ENCODE measurements at places on chromosomes 7 and 10.

DNA sequence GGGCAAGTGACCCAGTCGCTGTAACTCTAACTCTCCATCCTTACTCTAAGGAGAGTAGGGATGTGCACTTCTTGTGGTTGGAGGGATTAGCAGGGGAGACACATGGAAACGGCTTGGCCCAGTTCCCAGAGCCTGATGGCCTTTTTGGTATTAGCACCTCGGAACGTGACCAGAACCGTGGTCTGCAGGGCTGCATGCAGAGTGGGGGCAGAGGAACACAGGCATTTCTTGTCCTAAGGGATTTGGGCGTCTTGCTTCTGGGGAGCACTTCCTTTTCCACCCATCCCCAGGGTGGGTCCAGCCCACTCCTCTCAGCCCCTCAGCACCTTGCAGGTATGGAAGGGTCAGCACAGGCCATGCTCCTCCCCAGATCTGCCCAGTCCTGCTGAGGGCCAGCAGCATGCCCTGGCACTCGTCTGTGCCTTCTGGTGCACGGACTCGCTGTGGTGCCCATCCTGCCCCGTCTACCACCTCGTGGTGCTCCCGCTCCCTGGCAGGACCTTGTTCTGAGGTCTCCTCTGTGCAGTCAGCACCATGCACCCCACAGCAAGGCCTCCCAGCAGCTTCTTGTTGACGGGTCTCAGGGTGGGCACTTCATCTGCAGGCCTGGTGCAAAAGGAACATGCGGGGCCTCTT, 109.6 kb downstream of the ACTR3B start:
- peaks cover 4% of the 10 kb centered on the region for H3K36me3 ChIP-seq
- DNase-seq, result no peak
- H3K27ac ChIP-seq, result no peak overlapping the region
- peaks cover 5% of the 10 kb centered on the region for H3K4me1 ChIP-seq
- no peak overlapping the region for H3K4me3 ChIP-seq

- no peak overlapping the region for H3K27ac ChIP-seq
- H3K4me1 ChIP-seq, result no peaks in the 10 kb centered on the region
- peaks cover 2% of the 10 kb centered on the region for H3K36me3 ChIP-seq
- peaks cover 31% of the 10 kb centered on the region for H3K27me3 ChIP-seq
- DNase-seq, result no peak
Measured at GRCh38 chr10:101749047-101750016, 26.6 kb downstream of the FGF8 start.

DNA sequence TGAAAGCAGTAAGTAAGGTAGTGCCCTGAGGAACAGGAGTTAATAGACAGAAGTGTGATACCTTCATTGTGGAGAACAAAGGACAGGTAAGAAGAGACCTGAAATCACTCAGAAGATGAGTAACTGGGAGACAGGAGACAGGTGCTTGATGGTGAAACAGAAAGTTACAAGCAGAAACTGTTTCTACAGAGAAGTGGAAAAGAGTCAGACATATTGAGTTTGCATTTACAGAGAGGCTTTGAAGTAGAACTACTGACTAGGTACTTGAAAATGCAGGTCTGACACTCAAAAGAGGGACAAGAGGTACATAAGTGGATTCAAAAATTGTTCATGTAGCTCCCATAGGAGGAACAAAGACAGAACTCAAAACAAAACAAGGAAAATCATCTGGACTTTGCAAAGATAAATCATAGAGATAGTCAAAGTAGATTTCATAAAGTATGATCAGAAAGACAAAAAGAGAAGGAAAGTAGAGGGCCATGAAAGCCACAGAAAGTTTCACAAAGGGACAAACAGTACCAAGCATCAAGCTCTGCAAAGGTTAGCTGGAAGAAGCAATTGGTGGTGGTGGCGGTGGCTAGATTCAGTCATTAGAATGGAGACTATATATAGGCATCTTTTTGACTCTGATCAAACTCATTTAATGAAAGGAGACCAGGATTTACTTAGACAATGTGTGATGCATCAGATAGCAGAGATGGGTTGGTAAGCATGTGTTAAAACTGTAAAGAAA, 198.4 kb downstream of the PCLO start:
- no peak overlapping the region for H3K27ac ChIP-seq
- H3K4me1 ChIP-seq, result no peaks in the 10 kb centered on the region
- DNase-seq, result no peak
- no peak overlapping the region for H3K4me3 ChIP-seq
- H3K27me3 ChIP-seq, result no peaks in the 10 kb centered on the region

- H3K4me1 ChIP-seq, result no peaks in the 10 kb centered on the region
- H3K27ac ChIP-seq, result no peak overlapping the region
- H3K4me3 ChIP-seq, result no peak overlapping the region
- H3K27me3 ChIP-seq, result peaks cover 15% of the 10 kb centered on the region
Measured at GRCh38 chr7:277228-277627, 12.7 kb upstream of the FOXL3 start.

DNA sequence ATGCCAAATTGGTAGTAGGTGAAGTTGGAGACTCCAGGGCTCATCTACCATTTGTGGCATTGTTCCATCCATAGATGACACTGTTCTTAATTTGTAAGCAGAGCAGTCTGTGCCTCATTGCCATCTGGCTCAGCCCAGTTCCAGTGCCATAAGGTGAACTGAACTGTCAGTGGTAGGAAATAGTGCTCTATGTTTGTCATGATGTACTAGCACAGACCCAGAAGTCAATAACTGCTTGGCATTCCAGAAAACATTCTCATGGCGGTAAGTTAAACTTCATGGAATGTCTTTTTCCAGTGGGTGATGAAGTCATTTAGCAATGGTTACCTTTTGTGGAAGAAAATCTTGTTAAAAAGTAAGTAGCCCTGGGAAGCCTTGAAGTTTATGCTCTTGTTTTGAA, 302.7 kb downstream of the SUGCT start:
- no peak for DNase-seq
- no peaks in the 10 kb centered on the region for H3K27me3 ChIP-seq
- no peaks in the 10 kb centered on the region for H3K4me1 ChIP-seq
- H3K4me3 ChIP-seq, result no peak overlapping the region
- H3K36me3 ChIP-seq, result no peaks in the 10 kb centered on the region
- no peak overlapping the region for H3K27ac ChIP-seq

DNA sequence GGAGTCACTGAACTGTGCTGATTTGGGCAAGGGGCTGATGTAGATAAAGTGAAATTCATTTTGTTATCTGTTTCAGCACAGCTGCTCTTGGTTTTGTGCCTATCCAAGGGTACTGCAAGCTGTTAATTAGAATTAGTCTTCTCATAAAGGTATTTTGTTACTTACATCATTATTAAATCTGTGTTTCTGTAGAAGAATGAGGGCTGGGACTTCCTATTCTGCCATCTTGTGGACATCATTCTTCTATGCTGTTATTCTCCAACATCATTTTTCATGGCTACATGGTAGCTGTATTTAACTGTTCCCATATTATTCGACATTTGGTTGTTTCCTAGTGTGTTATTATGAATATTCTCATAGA, 76.2 kb upstream of the CCDC71L start:
- H3K4me3 ChIP-seq, result no peak overlapping the region
- no peaks in the 10 kb centered on the region for H3K36me3 ChIP-seq
- H3K27ac ChIP-seq, result peak overlapping the region; percentile 82
- DNase-seq, result no peak
- no peaks in the 10 kb centered on the region for H3K27me3 ChIP-seq

GRCh38 chr10:131964298-131964697, 17.4 kb downstream of the BNIP3 start:
- no peak for DNase-seq
- no peaks in the 10 kb centered on the region for H3K36me3 ChIP-seq

DNA sequence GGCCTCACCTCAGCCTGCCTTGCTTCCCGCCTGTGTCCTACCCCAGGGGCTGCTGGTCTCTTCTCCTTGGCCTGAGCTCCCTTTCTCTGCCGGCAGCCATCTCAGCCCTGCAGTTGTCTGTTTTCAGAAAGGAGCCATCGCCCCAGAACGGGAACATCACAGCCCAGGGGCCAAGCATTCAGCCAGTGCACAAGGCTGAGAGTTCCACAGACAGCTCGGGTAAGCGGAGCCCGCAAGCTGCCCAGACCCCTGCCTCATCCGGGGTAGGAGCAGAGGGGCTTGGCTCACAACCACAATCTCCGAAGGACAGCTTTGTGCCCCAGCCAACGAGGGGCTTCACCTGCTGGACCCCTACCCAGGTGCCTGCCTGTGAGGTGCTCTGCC, 5.3 kb upstream of the DEPP1 start:
- no peak overlapping the region for H3K27ac ChIP-seq
- H3K4me3 ChIP-seq, result no peak overlapping the region
- H3K27me3 ChIP-seq, result peaks cover 33% of the 10 kb centered on the region
- DNase-seq, result no peak
- H3K4me1 ChIP-seq, result peaks cover 2% of the 10 kb centered on the region

DNA sequence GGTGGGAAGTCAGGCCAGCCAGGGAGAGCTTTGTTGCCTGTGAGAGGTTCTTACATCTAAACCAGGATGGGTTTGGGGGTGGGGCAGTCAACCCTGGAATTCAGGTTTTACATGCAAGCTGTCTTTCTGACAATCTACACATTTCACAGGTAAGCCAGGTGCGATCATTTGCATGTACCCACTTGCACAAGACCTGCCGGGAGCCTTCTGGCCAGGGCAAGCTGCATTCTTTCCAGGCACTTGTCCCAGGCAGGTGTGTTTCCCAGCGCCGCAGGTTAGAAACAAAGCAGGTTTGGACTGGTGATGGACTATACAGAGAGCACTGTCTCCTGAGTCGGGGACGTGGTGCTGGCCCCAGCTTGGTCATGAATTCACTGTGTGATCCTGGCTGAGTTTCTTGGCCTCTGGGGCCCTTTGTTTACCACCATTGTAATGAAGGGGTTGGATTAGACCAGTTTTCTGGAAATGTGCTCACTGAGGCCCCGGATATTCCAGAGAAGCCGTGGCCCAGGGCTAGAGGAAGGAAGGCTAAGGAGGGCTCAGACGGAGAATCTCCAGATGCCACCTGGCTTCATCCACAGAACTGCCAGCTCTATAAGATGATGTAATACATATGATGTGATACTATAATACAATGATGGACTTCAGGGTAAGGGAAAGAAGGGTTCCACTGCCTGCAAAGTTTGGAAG, 205.2 kb upstream of the SVIL start:
- peaks cover 5% of the 10 kb centered on the region for H3K4me1 ChIP-seq
- H3K4me3 ChIP-seq, result no peak overlapping the region
- no peaks in the 10 kb centered on the region for H3K36me3 ChIP-seq

GRCh38 chr7:80775897-80776296, 137.5 kb downstream of the CD36 start:
- no peaks in the 10 kb centered on the region for H3K27me3 ChIP-seq
- H3K4me1 ChIP-seq, result no peaks in the 10 kb centered on the region
- no peak for DNase-seq
- no peak overlapping the region for H3K4me3 ChIP-seq

DNA sequence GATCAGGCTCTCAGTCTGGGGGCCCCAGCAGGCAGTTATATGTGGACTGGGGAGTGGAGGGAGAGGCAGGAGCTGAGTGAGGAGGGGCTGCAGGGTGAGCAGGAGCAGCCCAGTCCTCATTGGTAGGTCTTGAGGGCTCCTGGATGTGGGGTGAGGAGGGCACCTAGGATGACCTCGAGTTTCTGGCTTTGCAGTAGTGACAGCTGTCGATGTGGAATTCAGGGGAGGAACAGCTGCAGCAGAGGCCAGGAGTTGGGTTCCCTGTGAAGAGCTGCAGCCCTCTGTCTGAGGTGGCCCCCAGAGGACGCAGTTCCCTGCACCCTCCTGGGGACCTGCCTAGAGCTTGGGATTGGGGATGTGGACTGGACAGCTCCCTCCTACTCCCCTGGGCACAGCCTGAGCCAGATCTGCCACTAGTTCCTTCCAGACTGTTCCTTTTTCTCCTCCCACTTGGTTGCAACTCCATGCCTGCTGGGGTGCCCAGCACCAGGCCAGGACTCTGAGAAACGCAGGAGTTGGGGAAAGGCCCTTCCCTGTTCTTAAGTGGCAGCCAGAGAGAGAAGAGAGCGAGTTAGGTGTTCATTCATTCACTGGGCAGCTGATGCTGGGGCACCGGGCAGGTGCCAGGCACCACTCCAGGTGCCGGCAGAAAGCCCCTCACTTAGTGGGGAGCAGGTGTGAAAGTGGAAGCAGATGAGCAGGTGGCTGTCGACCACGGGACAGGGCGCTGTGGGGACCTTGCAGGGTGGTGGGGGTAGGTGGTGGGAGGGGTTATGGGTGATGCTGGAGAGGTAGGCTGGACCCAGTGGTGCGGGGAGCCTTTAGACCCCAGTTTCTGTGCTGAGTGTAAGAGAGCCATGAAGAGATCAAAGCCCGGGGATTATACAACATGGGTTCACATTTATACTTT, 57.9 kb downstream of the PRF1 start:
- H3K36me3 ChIP-seq, result peaks cover 5% of the 10 kb centered on the region
- no peak overlapping the region for H3K27ac ChIP-seq
- H3K4me3 ChIP-seq, result no peak overlapping the region
- no peak for DNase-seq
- peaks cover 8% of the 10 kb centered on the region for H3K27me3 ChIP-seq
- peaks cover 5% of the 10 kb centered on the region for H3K4me1 ChIP-seq

DNA sequence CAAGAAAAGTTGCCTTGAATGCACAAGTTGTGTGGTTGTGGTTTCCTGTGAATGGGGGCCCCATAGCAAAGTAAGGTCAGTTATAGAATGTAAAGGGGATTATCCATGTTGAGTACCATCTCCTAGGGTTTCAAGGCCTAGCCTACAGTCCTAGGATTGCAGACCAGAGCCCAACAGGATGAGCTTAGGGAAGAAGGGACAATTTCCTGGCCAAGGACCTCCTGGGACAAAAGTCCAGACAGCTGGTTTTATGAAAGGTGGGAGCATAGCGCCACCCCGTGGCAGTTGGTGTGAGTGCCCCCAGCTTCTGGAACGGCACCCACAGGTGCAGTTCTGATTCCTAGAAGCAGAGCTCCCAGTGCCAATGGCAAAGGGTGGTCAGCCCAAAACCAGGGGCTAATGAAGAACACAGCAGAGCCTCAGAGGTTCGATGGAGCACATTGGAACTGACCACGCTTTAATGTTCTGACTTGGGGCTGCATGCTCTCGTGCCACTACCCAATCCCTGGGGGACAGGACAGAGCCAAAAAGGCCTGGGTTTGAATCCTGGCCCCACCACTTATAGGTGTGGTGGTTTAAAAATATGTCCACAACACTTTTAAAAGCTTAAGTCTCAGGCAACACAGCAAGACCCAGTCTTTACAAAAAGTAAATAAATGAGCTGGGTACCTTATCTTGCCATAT, 25.8 kb upstream of the TMEM120A start:
- H3K4me3 ChIP-seq, result no peak overlapping the region
- H3K27ac ChIP-seq, result no peak overlapping the region
- peak; percentile 61 for DNase-seq
- peaks cover 7% of the 10 kb centered on the region for H3K4me1 ChIP-seq
- H3K27me3 ChIP-seq, result no peaks in the 10 kb centered on the region

DNA sequence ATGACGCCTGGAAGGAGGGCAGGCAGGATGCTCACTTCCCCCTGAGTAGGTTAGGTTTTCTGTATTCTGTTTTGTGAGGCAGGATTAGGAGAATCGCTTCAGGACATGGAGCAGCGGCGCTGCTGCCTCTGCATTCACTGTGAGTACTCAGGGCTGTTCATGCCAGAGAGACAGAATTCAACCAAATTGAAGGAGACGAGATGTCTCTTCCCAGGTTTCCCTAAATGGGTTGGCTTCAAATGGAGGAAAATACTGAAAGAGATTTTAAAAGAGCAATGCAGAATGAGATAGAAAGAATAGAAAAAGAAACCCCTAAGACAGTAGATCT, 21.9 kb upstream of the CNPY1 start:
- no peak overlapping the region for H3K4me3 ChIP-seq
- H3K27ac ChIP-seq, result no peak overlapping the region
- no peaks in the 10 kb centered on the region for H3K36me3 ChIP-seq
- peaks cover 6% of the 10 kb centered on the region for H3K4me1 ChIP-seq

GRCh38 chr10:70549962-70550458, 52.5 kb downstream of the PRF1 start:
- H3K4me3 ChIP-seq, result no peak overlapping the region
- H3K27ac ChIP-seq, result no peak overlapping the region
- H3K36me3 ChIP-seq, result no peaks in the 10 kb centered on the region

All from T-helper 17 cell (primary cell).